ENCODE measurements at places on chromosomes 11 and 22.
A peak's percentile ranks its signal among the peaks of the same experiment; 100 is the strongest.

DNA sequence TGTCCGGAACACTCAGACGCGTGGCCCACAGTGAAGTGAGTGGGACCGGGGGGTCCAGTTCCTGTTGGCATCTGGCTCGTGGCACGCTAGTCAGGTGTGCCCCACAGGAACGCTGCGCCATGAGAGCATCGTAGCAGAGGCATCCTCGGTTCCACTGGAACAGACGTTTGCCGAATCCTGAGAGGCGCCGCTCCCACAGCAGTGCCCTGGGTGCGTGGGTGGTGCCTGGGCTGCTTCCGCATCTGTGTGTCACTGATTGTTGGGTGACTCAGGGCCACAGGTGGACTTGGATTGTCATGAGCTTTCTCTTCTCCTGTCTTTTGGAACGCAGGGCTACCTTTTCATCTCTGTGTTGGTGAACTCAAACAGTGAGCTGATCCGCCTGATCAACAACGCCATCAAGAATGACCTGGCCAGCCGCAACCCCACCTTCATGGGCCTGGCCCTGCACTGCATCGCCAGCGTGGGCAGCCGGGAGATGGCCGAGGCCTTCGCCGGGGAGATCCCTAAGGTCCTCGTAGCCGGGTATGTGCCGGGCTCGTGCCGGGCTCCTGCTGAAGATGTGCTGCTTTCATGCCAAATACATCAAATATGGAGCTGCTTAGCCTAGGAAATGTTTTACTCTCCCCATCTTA lies 46.2 kb downstream of the AP2A2 start:
- DNase-seq: no peak

GRCh38 chr22:44026630-44027511 lies 2.8 kb downstream of the PARVB start:
- DNase-seq: peak; percentile 12

DNA sequence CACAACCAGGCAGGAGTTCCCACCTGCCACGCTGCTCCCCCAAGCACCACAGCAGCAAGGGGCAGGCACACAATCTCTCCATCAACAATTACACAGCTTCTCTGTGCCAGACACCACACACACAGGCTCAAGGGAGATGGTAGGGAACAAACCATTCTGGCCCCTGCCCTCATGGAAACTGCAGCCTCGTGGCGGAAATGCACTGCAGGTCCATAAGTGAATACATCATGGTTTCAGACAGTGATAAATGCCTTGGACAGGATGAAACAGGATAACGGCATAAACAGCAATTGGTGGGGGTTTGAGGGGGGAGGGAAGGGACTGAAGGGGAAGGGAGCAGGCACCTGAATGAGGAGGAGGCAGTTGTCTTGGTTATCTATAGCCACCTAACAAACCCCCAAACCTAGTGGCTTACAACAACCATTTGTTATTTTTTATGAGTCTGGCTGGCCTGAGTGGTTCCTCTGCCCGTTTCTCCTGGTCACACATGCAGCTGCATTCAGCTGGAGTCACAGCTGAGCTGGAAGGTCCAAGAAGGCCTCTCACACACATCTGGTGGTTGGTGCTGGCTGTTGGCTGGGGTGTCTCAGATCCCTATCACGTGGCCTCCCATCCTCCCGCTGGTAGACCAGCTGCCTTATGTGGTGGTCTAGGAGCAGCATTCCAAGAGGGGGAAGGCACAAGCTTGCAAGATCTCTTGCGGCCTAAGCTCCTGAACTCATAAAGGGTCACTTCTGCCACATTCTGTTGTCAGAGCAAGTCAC lies 15.0 kb upstream of the YWHAH start:
- DNase-seq: no peak

DNA sequence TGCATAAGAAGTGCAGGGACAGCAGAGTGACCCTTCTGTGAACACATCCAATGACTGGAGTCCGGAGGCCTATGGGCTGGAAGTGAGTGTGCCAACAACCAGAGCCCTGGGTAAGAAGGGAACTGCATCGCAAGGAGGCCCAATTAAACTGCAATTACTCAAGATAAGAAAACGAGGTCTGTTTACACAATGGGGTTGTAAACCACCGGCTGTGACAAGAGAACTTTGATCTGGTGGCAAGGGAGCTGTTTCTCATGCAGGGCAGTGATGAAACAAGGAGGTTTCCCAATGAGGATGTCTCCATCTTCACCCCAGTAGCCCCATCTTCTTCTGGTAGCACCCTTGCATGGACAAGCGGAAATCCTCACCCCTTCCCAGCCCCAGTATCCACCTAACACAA lies 21.5 kb downstream of the ETS1 start:
- no peak for DNase-seq

GRCh38 chr11:24859801-24860300 lies 363.0 kb downstream of the LUZP2 start:
- no peak for DNase-seq

DNA sequence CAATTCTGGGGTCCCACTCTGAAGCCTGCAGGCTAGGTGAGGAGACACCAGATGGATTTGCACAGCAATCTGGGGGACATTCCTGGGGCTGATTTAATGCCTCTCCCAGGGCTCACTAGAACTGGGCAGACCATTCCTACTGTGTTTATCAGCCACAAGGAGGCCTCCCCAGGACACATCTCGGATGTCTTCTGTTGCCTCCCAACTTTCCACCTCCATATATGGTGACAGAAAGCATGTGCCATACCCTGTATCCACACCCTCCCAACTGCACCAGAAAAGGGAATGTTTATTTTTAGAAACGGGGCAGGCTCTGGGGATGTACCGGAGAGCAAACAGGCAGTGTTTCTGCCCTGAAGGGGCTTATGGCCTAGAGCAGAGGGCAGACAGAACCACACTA lies 181.8 kb downstream of the CSNK2A3 start:
- DNase-seq: no peak

DNA sequence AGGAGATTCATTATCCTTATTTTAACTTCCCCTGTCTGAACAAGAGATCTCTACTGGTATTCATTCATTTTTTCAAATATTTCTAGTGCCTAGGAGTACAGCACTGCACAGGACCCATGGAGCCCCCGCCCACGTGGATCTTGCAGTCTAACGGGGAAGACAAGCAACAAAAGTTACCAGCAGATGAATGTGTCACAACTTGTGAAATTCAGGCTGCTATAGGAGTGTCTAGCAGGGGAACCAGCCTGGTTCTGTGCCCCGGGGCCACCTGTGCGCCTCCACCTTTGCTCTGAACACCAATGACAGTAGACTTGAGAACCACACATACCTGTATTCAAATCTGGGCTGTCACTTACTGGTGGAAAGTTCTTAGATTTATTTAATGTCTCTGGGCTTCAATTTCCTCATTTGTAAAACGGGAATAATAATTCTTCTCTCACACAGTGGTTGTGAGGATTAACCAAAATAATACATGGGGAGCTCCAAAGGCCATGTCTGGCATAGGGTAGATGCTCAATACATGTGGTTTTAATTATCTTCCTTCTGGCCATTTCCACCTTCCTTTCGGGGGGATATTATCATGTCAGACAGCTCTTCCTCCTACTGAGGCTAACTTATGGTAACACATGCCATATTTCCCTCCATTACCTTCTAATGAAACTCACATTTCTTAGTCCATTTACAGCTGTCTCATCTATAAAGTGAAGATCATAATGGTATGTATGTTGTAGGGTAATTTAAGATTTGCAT lies 17.8 kb downstream of the POU2AF1 start:
- no peak for DNase-seq

DNA sequence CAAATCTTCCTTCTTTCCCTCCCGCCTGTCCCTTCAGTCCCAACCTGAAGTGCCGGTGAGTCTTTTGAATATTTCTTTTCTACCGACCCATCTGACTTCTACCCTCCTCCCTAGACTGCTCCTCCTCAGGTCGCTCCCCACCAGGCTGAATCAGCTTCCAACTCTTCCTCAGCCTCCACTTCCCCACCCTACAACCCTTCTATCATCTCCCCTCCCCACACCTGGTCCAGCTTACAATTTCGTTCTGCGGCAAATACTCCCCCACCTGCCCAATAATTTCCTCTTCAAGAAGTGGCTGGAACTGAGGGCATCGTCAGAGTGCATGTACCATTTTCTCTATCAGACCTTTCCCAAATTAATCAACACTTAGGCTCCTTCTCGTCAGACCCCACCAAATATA lies 2.5 kb upstream of the NDUFC2 start:
- no peak for DNase-seq

- DNase-seq: no peak
Observed at GRCh38 chr11:110376711-110377324, 52.9 kb upstream of the FDX1 start.

GRCh38 chr11:70733327-70734325 lies 335.3 kb downstream of the CTTN start:
- DNase-seq: no peak

- DNase-seq: no peak
Observed at GRCh38 chr11:81705283-81705682, 1028.4 kb downstream of the FAM181B start.

DNA sequence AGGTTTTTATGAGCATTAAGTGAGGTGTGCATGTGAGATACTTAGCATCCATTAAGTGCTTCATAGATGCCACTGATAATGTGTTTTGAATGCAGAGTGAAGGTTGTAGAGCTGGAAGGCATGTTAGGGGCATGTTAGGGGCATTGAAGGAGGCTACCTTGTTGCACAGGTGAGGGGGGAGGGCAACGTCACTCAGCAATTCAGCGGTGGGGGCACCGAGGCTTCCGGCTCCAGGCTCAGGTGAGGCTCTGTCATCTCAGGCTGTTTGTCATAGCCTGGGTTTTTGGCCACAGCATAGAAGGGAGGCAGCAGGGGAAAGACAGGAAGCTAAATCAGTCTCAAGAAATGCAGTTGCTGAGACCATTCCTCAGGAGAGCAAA lies 299.0 kb downstream of the NTM start:
- no peak for DNase-seq

Data from stimulated activated CD4-positive, alpha-beta T cell treated with anti-CD3 and anti-CD28 coated beads, Interleukin-1b, Interleukin-23, amount 100 ng/mL, for 1 hour (primary cell).